Effector CD4-positive, alpha-beta T cell (primary cell): ENCODE measurements at places on chromosomes 1 and 21.

DNA sequence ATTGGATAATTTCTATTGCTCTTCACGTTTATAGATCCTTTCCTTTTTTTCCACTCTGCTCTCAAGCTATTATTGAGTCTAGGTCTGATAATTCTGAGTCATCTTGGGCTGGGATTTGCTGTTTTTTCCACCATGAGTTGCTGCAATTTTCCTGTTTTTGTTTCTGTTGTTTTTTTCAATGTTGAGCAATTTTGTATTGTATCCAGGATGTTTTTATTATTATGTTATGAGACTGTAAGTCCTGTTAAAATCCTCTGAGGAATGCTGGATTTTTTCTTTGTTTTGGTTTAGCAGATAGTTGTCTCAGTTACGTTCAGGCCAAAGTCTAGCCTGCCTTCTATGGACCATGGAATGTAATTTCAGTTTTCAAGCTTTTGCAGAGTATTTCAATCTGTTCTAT lies 13.0 kb upstream of the SLC35A3 start:
- no peak for DNase-seq

DNA sequence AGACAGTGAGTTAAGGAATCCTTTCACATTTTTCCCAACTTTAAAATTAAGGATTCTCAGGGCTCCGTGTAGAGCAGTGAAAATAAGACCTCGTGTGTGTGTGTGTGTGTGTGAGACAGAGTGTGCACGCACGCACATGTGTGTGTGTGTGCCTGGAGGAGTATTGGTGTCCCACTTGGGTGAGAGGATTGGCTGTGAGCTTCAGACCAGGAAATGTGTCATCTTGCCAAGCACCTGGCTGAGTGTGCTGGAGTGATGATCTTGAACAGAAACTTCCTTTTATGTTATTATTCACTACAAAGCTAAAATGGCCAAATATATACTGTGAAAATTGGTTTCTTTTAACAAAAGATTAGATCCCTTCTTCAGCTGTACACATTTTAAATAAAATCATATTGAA lies 35.2 kb upstream of the NTPCR start:
- DNase-seq: no peak

DNA sequence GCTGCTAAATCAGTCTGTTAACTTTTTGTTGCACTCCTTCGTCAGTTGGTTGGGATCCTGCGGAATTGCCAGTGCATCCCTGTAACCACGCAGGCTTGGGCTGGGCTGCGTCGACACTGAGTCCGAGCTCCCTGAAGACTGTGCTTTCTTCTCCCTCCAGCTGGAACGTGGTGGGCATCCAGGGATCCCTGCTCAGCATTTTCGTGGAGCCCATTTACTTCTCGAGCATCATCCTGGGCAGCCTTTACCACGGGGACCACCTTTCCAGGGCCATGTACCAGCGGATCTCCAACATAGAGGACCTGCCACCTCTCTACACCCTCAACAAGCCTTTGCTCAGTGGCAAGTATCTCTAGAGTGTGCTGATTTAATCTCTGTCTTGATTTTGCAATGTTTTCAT lies 83.3 kb downstream of the POFUT2 start:
- no peak for DNase-seq

- DNase-seq: no peak
These were observed 54.4 kb upstream of the C1orf174 start for GRCh38 chr1:3954170-3955169.

- no peak for DNase-seq
These were observed 33.0 kb upstream of the MTF1 start for GRCh38 chr1:37892151-37893047.

- DNase-seq: no peak
These were observed 205.3 kb downstream of the PBX1 start for GRCh38 chr1:164764333-164764732.

- DNase-seq: peak; percentile 4
These were observed 493 bp upstream of the ELOA start for GRCh38 chr1:23742670-23743286.

- no peak for DNase-seq
These were observed 55.3 kb upstream of the HSPA13 start for GRCh38 chr21:14438211-14438610.

DNA sequence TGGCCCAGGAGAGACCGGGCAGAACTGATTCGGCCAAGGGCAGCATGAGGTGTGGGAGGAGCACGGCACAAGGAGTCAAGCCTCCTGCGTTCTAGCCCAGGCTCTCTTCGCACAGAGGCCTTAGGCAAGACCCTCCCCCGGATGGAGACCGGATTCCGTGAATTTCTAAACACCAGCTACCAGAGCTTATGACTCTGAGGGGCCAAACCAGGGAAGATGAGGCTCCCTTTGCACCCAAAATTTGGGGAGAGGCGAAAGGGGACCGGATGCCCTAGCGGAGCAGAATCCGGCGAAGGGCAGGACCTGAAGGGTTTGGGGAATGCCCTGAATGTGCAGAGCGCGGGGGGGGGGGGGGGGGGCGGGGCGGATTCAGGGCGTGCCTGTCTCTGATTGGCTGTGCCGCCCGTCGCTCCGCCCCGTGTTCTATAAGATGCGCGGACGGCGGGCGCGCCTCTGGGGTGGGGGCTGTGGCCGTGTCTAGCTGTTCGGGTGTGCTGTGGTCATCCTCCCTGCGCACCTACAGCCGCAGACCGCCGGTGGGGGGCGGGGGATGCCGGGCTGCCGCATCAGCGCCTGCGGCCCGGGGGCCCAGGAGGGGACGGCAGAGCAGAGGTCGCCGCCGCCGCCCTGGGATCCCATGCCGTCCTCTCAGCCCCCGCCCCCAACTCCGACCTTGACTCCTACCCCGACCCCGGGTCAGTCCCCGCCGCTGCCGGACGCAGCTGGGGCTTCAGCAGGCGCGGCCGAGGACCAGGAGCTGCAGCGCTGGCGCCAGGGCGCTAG lies at the start of gene TRNP1:
Gene TRNP1, plus strand, starts transcription at position 456 of the 783 bp plus-strand sequence. Its CDS starts 95 bp downstream, at position 551.
- DNase-seq: peak; percentile 59

- DNase-seq: no peak
These were observed 878 bp downstream of the OR11L1 start for GRCh38 chr1:247840818-247841217.

GRCh38 chr1:225597926-225598575 lies 54.9 kb downstream of the ENAH start:
- no peak for DNase-seq

DNA sequence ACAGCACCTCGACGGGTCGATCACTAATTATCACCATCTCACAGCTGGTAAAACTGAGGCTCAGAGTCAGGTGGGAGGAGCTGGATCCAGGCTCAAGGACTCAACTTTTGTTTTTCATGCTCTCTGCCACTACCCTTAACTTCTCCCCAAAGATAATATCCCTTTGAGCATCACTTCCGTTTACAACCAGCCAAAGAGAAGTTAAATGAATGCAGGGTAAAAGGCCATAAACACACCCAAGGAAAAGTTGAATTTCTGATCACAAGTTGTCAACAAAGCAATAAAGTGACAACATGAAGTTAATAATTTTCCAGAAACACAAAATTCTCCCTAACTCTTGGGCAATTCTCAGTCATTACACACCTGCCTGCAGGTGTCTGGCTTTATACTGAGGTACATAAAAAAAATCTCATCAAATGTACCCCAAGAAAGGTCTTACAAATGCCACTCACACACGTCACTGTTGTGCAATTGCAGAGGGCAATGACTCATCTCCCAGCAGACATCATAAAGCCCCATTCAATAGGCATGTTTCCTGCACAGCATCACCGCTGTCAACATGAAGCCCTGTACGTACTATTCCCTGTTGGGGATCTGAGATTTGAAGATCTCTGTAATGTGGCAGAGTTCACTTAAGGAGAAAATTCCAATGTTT lies 3.4 kb downstream of the OR2T11 start:
- DNase-seq: no peak

GRCh38 chr1:64539289-64539688 lies 69.4 kb downstream of the CACHD1 start:
- no peak for DNase-seq

GRCh38 chr1:92839442-92839841 lies 7.6 kb downstream of the RPL5 start:
- no peak for DNase-seq

DNA sequence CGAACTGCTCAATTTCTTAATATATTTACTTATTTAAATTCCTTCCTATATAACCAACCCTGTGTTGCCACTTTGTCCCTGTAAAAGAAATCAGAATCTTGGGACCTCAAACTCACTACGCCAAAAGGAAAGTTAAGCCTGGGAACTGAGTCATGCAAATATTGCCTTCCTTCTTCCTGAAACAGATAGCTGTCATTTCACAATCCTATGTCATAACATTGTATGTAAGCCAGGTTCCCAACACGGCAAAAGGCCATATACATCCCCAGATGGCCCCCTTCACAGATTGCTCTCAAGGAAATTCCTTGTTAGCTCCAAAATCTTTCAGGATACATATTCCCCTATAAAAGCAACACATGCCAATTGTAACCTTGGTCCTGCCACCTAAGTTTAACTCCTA lies 39.7 kb downstream of the C21orf91 start:
- no peak for DNase-seq

DNA sequence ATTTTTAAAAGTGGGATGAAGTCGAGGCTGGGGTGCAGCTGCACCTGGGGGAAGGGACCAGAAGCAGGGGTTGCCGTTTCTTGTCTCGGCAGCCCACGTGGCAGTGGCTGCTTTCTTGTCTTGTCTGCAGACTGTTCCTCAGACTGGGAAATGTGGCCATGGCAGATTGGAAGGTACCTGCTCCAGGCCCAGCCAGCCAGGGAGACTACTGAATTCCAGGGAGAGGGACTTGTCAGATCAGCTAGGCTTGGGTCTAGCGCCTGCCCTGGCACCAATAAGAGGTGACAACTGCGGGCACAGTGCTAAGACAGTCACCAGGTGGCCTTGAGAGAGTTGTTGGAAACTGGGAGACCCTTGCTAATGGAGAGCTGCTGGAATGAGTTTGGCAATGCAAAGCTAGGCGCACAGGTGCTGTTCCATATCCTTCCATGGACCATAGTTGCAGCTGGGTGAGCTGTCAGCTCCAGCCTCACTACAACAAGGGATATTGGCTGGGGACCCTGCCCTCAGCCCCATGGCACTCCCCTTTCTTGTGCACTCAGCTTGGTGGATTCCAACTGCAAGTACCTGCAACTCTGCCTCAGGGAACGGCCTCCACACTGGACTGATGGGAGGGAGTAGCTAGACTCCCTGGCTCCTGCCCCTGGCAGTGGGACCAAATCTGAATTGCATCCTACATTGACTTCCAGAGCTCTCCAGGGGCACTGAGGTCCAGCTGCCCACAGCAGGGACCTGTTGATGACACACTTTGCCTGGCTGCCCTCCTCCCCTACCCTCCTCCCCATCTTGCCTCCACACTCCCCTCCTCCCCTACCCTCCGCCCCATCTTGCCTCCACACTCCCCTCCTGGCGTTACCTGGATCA lies 9.9 kb upstream of the IL22RA1 start:
- no peak for DNase-seq

DNA sequence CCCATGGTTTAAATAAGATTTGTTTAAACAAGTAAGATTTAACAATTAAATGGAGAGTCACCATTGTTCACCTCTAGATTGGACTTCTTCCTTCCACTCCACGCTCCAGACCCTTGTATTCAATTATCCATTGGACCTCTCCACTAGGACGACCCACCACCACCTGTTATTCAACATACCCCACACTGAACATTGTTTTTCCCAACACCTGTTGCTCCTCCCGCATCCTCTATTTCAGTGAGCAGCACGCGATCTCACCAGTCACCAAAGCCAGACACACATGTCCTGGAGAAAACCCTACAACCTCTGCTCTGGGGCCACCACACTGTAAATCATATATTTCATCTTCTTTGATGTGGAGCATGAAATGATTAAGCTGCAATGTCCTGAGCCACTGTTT lies 28.6 kb downstream of the ATP8B2 start:
- DNase-seq: no peak

GRCh38 chr21:28543975-28544374 lies 448.7 kb downstream of the LTN1 start:
- DNase-seq: no peak

GRCh38 chr1:93620172-93620840 lies 61.3 kb downstream of the BCAR3 start:
- no peak for DNase-seq

DNA sequence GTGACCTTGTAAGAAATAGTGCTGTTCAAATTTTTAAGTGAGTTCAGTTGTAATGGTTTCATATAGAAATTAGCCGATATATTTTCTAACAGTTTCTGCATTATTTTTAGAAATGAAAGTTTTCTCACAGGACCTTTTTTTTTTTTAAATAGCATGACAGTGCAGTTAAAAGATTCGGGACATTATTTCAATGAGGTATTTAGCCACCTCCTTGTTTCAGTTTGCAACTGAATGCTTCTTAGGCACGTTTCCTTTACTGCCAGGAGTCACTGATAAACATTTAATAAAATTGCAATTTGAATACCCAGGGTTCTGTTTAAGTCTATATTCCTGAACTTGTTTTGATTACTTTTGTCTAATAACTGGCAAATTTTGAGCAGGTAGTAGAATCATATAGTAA lies 304.7 kb downstream of the TM2D1 start:
- DNase-seq: no peak

DNA sequence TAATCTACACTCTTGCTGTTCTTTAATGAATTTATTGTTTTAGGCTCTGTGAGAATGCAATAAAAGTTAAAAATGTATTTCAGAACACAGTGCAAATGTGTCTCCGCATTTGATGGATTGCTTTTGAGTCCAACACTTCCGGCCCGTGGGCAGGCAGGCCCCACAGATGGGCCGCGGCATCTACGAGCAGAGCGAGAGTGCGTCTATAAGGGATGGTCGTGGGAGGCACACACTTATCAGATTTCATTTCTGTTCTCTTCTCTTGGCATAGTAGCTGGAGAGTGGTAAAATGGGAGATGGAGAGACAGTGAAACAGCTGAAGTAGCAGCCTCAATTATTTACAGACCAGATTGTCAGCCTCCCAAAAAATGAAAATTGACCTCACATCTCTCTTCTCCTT lies 134.2 kb downstream of the NAV1 start:
- DNase-seq: no peak

DNA sequence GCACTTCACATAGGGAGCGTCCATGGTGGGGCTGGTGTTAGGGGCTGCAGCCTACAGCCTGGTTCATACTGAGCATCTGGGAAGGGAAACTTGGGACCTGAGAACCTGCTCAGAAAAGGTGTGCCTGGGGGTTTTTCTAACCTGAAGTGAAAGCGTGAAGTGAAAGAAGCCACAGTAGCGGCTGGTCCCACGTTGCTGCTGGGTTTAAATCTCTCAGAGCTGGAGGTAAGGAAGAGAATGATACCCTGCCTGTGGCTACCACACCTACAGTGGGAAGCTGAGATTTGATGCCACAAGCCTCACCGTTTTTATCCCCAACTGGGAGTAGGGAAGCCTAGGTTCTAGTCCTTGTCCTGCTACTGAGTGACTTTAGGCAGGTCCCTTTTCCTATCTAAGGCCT lies 21.0 kb upstream of the FUCA1 start:
- no peak for DNase-seq

GRCh38 chr21:34702341-34703170 lies 33.8 kb downstream of the CLIC6 start:
- DNase-seq: no peak

GRCh38 chr21:21468003-21468402 lies 469.8 kb downstream of the NCAM2 start:
- DNase-seq: no peak
